ENCODE measurements at places on chromosomes 6 and 20.

GRCh38 chr20:37845241-37845681 lies 57.7 kb upstream of the VSTM2L start:
- no peak for DNase-seq

DNA sequence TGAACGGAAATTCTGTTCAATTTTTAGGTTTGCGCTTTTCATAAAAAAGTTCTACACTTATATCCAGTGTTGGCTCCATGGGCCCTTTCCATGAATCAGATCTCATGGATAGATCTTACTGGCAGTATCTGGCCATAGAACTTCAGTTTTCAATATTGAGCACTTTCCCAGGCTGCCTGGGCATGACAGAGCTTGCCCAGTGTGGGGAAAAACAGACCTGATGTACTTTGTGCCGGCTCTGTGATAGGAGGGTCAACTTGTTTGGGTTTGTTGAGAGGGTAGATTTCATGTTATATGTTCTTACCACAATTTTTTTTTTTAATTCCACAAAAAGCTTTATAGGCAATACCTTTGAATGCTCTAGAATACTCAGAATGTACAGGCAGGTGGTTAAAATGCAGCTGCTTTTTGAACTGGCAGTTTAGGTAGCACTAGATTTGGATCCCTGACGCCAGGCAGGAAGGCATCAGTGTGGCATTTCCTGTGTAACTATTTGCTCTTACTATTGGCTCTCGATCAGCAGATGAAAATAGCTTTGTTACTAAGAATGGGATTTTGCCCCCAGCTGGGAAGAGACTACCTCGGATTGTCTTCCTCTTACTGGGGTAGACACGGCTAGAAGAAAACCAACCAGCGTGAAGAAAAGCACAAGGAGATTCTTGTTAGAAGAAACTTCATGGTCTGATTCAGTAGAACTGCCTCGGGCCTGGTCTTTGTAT lies 404.9 kb upstream of the SOX4 start:
- DNase-seq: no peak

DNA sequence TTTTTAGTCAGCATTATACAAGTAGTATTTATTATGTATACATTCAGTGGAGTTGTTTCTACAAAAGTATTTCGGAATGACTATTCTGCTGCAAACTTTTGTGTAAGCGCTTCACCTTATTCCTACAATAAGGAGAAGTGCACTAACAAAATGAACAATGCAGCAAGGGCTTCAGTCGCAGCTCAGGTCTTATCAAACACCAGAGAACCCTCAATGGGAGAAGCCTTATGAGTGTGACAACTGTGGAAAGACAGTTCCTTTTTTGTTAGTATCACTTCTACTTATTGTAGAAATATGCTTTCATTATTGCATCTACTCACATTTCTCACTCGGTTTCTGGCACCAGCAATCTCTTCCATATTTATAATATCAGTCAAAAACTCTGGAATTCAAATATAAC lies 18.8 kb downstream of the ZKSCAN3 start:
- DNase-seq: no peak

- no peak for DNase-seq
These were observed 41.8 kb upstream of the GABRR1 start for GRCh38 chr6:89258912-89259311.

All from activated CD4-positive, alpha-beta T cell treated with anti-CD3 and anti-CD28 coated beads, Interleukin-2, amount 50 U/mL, for 16 hours (primary cell).